ENCODE measurements at places on chromosomes 1 and 21. TPM values are rescaled to one million over a fixed set of nuclear protein-coding genes. Genes with fewer than 3 reads are reported as not detected.

The MYCL gene
- polyA plus RNA-seq, result 2.7 TPM

The TTC34 gene
- 0.30 TPM for polyA plus RNA-seq

The HSPA6 gene
- 21.1 TPM for polyA plus RNA-seq

The CD5L gene
- polyA plus RNA-seq, result 0.33 TPM

The FGR gene
- polyA plus RNA-seq, result 403 TPM

Data from lung (tissue), 17 donors.